ENCODE measurements at places on chromosomes 2 and 18. TPM values are rescaled to one million over a fixed set of nuclear protein-coding genes. Genes with fewer than 3 reads are reported as not detected.

GRCh38 chr2:146964494-146964893, 880.3 kb upstream of the ACVR2A start:
- DNase-seq: no peak

GRCh38 chr18:58117786-58118403, 73.9 kb downstream of the NEDD4L start:
- DNase-seq: peak; percentile 66

DNA sequence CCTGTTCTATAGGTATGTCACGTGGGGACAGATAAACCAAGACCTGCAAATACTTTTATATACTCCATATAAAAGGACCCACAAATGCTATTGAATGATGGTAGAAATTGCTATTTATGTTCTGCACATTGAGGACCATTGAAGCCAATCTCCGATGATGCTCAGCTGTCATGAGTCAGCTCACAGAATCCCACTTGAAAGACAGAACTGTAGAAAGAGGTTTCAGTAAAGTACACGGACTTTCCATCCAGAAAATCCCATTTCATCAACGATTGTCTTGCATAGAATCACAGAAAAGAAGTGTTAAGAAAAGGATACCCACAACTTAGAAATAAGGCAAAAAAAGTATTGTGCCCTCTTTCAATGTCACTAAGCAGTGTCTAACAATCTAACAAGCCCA, 169.0 kb upstream of the COPS8 start:
- DNase-seq: no peak

DNA sequence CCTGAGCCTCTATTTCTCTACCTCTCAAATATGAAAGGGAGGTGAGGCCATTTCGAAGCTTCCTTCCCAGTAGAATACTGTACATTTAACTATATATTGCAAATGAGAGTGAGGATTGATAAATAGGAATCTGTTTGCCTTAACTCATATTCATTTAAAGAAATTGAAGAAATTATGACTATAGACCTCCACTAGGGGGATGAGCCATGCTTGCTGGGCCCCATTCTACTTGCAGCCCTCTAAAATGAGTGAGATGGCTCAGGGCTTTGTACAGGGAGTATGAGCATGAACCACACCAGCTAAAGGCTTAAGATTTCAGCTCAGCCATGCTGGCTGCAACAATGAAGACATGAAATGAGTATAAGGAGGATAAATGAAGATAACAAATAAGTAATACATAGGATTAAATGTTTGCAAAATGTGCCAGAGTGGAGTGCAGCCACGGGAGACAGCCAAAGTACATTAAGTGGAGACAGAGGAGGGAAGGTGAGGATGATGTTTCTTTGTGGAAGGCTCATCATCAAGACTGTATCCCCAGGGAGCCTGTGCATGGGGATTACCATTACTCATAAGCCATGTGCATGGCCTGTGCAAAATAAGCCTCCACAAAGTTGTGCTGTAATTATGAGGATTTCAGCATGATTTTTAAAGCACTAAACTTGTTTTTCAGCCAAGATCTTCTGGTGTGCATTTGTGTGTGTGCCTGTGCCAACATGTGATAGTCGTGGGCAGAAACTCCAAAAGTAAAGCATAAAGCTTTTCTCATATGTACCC, 300.8 kb downstream of the CNTNAP5 start:
- peak; percentile 19 for DNase-seq

DNA sequence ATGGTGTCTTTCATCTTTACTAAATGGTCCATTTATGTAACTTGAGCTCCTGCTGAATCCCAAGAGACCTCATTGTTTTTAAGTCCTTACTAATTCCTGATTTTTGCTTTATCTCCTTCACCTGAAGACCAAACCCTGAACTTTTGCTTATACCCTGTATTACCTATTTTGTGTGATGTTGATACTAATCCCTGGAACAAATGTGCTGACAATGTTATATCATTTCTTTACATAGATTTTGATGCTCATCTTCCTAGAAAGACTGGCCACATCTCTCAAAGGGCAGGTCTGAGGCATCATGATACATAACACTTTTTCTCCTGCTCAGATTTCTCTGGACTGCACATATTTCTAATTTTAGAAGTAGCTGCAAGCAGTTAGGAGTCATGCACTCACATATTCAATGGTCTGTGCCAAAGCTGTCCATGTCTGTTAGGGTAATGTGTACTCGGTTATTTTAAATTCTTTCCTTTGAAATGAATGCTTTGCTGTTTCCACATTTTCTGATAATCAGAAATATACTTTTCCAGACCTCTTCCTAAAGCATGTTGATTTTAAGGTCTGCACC, 427.9 kb upstream of the HNRNPA3 start:
- no peak for DNase-seq

DNA sequence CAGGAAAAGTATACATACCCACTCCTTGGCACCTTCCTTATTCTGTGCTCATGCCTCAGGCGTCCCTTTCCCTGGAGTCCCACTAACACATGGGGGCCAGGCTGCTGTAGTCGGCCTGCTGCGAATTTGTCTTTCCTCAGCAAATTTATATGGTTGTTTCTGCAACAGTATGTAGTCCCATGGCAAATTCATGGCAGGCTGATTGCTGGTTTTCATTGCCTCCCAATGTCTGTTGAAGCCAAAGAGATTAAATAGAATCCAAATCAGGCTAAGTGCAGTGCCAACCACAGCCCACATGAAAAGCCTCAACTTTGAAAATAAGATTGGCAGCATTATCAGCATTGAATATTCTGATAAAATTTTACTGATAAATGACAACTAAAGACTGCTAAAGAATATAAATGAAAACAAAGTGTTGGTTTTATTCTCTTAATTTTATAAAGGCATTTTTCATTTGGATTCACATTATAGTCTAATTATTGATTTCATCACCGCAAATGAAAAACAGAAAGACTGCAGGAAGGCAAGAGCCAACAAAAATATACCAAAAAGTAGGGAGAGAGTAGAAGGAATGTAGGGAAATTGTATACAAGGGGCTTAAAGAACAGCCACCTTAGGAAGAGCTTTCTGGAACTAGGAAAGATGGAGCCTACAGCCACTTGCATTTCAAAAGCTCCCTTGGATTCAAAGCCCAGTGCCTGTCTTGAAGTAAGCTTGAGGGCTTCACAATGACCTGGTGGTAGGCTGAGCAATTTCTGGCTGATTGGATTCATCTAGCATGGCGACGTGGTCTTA, 283.7 kb upstream of the MMADHC start:
- DNase-seq: no peak

- DNase-seq: no peak
Observed at GRCh38 chr2:148926981-148927401, 52.0 kb downstream of the KIF5C start.

DNA sequence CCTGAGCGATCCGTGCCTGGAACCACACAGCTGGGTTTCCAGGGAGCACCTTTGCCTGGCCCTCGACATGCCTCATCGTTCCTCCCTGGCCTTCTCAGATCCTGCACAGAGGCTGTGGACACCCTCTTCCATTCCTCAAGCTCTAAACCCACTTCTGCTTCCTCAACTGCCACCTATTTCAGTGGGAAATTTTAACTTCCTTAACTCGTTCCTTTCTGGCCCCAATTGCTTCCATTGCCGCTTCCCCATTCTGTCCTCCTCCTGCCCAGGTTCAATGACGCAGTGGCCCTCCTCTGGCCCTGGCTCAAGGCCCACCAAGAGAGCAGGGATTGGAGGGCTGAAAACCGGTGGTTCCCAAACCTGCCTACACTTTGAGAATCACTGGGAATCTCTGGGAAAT, 4.8 kb upstream of the B3GNT7 start:
- no peak for DNase-seq

DNA sequence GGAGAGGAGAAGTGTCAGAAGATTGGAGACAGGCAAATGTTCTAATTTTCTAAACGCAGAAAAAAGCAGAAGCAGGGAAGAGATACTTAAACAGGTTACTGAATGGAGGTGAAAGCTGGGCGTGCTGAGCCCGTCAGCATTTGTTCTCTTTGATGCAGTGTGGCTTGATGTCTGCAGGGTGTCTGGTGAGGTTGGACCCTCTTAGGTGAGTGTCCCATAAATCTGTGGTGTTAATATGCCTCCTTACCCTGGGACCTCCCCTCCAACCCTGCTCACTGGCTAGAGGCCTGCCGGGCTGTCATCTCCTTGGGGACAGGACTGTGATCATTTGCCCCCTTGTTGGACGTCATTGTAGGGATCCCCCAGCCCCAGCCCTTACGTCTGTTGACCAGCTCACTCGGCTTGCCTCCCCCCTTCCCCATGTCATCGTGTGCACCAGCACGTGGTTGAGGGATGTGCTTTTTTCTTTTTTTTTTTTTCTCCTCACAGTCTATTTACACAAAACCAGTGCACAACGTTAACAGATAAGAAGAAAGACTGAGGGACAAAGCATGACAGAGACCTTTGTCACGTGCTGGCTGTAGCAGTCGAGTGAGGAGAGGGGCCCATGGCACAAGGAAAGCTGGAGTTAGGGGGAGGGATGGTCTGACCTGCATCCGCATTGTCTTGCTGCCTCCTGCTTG, 56.4 kb downstream of the NCK2 start:
- no peak for DNase-seq

DNA sequence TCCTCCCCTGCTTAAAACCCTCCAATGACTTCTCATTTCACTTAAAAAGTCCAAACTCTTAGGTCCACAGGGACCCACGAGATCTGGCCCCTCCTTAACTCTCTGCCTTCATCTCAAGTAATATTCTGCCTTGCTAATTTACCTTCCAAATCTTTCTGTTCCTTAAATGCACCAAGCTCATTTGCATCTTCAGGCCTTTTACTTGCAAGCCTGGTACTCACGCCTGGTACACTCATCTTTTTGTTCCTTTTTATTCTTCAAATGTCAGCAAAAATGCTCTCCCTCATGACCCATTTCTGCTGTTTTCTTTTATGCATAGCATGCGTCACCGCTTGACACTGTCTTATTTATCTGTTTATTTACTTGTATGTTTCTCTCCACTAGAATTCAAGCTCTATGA, 2.7 kb upstream of the WIPF1 start:
- DNase-seq: no peak

GRCh38 chr18:7779211-7779610, 212.1 kb downstream of the PTPRM start:
- no peak for DNase-seq

- no peak for DNase-seq
Observed at GRCh38 chr2:29475499-29475898, 360.3 kb downstream of the CLIP4 start.

- no peak for DNase-seq
Observed at GRCh38 chr18:57975805-57976204, 68.2 kb upstream of the NEDD4L start.

DNA sequence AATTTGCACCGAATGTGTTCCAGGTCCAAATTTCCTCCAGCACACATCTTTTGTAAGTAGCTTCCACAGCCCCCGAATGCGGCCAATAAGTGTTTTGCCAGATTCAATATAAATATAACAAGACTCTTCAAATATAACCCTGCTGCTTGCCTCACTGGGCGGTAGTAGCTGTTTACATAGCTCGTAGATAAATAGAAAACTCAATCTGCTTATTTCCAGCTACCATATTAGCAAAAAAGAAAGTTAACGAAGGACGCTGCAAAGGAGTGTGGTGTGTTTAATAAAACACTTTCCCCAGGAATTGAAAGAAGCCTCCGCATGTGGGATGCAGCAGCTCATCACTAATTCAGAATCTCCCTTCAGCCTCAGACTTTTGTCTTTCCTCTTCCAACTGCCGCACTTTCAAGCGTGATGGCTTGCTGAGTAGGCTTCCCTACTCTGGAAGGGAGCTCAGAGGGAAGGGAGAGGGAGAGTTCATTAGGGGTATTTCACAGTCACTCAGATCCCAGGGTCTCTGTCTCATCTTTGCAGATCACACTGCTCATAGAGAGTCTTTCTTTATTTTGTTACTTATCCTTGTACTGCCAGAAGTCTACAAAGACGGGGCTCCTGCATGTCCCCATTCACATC, 367.0 kb downstream of the RND3 start:
- DNase-seq: peak; percentile 50

GRCh38 chr18:71398531-71398930, 1109.7 kb downstream of the SOCS6 start:
- DNase-seq: peak; percentile 84

- peak; percentile 94 for DNase-seq
Observed at GRCh38 chr2:120914839-120915521, 179.3 kb downstream of the GLI2 start.

- peak; percentile 46 for DNase-seq
Observed at GRCh38 chr2:234796045-234796591, 155.7 kb upstream of the SH3BP4 start.

DNA sequence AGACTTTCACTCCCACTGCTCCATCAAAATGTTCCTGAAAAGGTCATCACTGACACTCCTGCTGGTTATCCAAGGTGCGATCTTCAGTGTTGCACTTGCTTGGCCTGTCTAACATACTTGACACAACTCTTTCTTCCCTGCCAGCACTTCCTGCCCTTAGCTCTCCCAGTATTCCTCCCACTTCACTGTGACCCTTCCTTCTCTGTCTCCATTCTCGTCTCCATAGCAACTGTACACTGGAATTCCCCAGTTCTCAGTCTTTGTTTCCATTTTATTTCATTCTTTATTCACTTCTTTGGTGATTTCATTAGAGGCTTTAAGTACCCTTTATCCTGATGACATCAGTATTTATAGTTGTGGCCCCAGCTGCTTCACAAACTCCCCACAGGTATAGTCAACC, 333.0 kb downstream of the IRS1 start:
- DNase-seq: no peak

GRCh38 chr2:174873471-174873870, 109.2 kb upstream of the CHRNA1 start:
- peak; percentile 78 for DNase-seq

DNA sequence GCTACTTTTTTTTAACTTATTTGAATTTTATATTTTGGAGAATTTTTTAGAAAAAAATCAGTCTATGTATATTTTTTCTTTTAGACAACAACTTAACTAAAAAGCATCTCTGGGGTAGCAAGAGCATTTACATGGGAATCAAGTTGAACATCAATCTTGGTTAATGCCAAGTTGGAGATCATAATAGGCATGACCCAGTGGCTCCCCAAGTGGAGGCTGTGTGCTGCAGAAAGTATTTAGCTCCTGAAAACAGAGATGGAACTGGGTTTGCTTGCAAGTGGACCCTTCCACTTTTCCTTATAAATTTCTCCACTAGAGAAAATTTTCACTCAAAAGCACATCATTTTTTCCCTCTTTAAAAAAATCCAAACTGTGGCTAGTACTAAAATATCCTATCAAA, 23.9 kb upstream of the CAVIN2 start:
- DNase-seq: no peak

GRCh38 chr18:9206421-9206820, 69.8 kb downstream of the ANKRD12 start:
- DNase-seq: peak; percentile 30

GRCh38 chr2:31651736-31652135, 71.0 kb upstream of the SRD5A2 start:
- DNase-seq: no peak

- no peak for DNase-seq
Observed at GRCh38 chr18:44495151-44495550, 185.5 kb upstream of the SETBP1 start.

Gene RAPGEF4
- polyA plus RNA-seq: 7.8 TPM

Gene OSBPL6
- 3.3 TPM for polyA plus RNA-seq

Gene ABCG8
- polyA plus RNA-seq: not detected

Gene ANKRD23
- polyA plus RNA-seq: 1.5 TPM

Gene MZT2B
- polyA plus RNA-seq: 170 TPM

Gene SNRNP27
- polyA plus RNA-seq: 38.9 TPM

Gene IL36B
- not detected for polyA plus RNA-seq
